ENCODE measurements at places on chromosomes 12 and 14. TPM values are rescaled to one million over a fixed set of nuclear protein-coding genes. Genes with fewer than 3 reads are reported as not detected.
A peak's percentile ranks its signal among the peaks of the same experiment; 100 is the strongest.

Gene PGF
- 6.1 TPM for total RNA-seq

Gene TBK1
- total RNA-seq = 16.7 TPM

Gene SNRPF
- 36.5 TPM for total RNA-seq

GRCh38 chr14:73889376-73889775 is 2.7 kb downstream of the ZNF410 start:
- no peak for DNase-seq

Gene GUCY2C
- total RNA-seq = not detected

DNA sequence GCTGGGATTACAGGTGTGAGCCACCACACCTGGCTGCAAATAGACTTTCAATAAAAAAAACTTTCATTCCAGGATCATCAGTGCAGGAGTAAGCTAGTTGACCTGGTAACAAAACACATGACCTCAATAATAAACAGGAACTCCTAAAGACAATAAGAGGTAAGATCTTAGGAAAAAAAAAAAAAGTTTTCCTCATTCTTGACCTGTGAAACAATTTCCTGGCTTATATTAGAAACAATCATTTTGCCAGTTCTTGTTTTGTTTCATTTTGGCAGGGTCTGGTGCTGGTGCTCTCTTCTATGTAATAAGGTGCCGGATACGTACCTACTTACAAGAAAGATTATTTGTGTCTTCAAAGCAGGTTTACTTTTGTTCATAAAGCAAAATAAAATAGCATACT is 90.6 kb upstream of the AMN1 start:
- no peak for DNase-seq

DNA sequence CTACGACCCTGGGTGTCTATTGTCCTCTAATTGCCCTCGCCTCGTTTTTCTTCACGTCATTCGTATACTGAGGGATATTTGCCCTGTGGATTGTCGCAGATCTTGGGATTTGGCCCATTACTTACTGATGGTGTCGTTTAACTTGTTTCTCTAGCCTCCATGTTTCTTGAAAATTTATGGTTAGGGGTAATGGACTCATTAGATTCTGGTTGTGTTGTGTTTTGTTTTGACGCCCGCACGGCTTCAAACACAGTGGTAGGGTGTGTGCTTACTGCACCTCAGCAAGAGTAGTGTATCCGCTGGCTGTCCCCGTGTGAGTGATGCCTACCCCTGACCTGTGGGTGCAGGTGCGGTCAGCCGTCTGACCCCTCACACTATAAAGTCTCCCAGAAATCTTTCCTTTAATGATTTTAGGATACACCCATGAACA is 874 bp upstream of the RNU6-8 start:
- DNase-seq = no peak

DNA sequence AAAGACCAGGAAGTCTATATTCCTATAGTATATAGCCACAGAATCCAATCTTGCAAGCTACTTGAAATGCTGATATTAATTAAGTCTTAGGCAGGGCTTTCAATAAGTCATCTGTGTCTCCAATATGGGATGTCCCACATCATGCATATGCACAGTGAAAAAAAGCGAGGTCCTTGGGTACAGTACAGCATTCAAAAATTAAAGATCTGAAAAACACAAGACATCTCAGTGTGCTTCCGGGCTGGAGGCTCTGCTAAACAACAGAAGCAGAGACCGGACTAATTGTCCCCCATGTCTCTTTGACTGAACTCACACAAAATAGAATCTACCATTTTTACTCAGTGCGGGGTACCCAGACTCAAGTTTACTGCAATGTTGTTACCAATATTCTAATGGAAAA is 156.0 kb downstream of the DAD1 start:
- no peak for DNase-seq

- DNase-seq = no peak
Measured at GRCh38 chr12:50677858-50678257, 86.0 kb upstream of the ATF1 start.

Gene KCNH5
- not detected for total RNA-seq

Gene KCNK10
- total RNA-seq = 4.2 TPM

Gene OVCH1
- not detected for total RNA-seq

DNA sequence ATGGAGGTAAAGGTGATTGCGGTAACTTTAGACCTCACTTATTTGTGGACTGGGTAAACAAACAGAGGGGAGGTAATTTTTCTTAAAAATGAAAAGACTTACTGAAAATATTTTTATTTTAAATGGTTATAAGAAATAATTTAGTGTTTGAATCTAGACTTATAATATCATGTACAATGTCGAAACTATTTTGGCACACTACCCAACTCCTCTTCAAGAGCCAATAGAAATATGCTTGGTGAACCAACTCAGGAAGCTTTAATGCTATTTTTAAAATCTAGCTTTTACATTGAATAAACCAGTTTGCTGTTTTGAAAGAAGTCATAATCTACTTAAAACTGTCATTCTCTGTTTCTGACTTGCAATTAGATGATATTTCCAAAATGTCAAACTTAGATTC is 175.8 kb upstream of the NPAS3 start:
- DNase-seq = no peak

Gene TAOK3
- total RNA-seq = 8.8 TPM

- DNase-seq = no peak
Measured at GRCh38 chr12:105822131-105823105, 316.3 kb downstream of the NUAK1 start.

Gene ADCY6
- 13.5 TPM for total RNA-seq

GRCh38 chr12:123089631-123090353 is 61.1 kb downstream of the PITPNM2 start:
- peak; percentile 85 for DNase-seq

DNA sequence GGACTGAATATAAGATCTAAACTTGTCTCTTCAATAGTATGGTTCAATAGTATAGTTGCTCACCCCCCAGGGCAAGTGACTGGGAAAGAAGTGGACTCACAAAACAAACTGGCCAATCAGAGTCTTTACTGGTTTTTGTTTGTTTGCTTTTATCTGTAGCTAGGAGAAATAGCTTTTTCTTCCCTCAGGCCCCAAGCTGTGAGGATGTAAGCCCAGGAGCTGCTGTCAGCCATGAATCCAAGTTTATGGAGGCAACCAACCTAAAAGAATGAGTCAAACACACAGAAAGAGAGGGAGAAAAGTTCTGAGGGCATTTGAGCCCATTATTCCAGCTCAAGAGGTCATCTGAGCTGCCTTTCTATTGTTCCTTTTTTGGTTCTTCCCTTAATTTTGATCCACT is 375.3 kb downstream of the BCAT1 start:
- no peak for DNase-seq

Gene MUCL1
- total RNA-seq = not detected

DNA sequence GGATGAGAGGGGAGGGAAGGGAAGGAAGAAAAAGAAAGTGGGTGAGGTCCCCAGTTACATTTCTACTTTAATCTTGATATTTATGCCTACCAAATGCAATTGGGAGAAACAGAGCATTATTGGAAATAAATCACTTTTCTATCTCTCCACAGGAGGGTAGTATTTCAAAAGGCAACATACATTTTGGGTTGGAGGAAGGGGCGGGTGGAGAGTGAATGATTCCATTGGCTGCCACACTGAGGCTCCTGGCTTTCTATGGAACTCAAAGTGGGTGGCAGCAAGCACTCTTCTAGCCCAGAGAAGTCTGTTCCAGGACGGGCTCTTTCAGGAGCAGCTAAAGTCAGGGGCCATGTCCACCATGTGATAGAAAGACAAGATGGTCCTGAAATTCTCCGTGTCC is 441.3 kb downstream of the DAD1 start:
- DNase-seq = no peak
